ENCODE measurements at places on chromosomes 7 and 10.

DNA sequence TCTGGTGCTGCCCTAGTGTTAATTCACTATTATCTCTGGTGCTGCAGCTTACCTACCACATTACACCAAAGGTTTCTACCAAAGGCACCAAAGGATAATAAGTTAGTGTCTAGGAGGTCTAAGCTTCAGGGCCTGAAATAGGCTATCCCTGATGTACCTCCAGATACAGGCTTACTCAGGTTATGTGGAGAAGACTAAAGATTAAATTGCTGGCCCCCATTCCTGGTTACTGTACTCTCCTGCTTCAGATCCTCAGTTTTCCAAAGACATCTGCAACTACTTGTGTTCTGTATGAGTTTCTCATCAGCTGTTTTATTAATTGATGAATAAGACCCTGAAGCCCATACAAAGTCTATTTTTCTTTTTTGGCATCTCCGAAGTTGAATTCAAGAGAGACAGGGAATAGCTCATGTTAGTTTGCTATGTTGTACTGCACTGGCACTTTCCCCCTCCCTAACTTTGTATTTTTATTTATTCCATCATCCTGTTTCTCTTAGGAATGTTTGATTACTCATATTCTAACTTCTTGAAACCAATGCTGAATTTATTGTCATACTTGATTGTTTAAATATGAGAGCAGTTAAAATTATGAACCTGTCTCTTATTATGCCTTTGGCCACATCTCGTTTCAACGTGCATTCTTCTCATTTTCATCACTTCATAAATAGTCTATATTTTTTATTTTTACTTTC lies 85.9 kb downstream of the PON1 start:
- DNase-seq: no peak

DNA sequence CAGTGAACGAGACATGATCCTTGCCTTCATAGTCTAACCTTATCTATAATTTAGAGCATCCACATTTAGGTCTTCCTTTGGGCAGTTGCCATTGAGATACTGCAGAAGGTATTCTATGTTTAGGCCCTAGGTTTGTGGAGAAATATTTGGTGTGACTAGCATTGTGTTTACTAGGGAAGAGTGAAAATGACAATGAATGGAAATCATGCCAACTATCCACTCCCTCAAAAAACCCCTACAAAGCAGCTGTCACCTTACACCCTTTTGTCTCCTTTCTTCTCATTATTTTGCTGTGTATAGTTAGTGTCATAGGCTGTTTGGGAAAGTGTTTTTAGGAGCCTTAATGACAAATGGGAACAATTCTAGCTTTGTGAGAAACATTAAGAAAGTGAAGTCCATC lies 3.2 kb downstream of the CCNJ start:
- no peak for DNase-seq

- DNase-seq: no peak
These were observed 21.1 kb downstream of the MICALL2 start for GRCh38 chr7:1438208-1438607.

DNA sequence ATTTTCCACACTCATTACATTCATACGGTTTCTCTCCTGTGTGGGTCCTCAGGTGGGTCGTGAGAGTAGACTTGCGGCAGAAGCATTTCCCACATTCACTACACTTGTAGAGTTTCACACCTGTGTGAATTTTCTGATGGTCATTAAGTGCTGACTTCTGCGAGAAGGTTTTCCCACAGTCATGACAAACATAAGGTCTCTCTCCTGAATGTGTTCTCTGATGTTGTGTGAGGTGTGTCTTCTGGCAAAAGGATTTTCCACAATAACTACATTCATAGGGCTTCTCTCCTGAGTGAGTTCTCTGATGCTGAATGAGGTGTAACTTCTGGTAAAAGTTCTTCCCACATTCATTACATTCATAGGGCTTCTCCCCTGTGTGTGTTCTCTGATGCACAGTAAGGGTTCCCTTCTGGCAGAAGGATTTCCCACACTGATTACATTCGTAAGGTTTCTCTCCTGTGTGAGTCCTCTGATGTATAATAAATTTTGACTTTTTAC lies 15.1 kb downstream of the ZNF12 start:
- no peak for DNase-seq

- DNase-seq: no peak
These were observed 857 bp downstream of the INTS15 start for GRCh38 chr7:6590645-6591110.

DNA sequence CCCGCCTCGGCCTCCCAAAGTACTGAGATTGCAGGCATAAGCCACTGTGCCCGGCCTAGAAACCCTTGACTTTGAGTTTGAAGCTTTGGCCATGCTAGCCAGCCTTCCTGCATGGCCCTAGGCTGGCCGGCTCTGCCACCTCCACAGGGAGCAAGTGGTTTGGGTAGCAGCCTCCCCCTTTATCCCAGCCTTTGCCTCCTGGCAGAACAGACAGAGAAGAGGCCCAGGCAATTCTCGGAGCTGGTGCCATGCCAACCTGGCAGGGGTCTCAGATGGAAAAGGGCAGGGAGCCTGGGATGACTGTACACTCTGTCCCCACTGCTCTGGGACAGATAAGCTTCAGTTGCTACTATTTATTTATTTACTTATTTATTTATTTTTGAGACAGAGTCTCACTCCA lies 39.4 kb downstream of the SRRM3 start:
- DNase-seq: no peak

DNA sequence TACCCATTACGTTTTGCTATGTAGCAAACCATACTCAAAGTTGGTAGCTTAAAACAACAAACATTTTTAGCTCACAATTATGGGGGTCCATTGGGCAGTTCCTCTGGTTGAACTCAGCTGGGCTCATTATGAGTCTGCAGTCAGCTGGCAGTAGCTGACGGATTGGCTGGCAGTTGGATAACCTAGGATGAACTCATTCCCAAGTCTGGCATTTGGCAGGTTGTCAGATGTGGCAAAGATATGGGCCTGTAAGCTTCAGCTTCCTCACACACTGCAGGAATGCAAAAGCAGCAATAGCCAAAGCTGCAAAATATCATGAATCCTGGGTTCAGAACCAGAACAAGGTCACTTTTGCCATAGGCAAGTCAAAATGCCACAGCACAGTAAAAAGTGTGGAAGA lies 412.2 kb upstream of the SORCS1 start:
- DNase-seq: no peak

- DNase-seq: no peak
These were observed 73.8 kb downstream of the CUL1 start for GRCh38 chr7:148772297-148773089.

- no peak for DNase-seq
These were observed 123.9 kb downstream of the SEMA3C start for GRCh38 chr7:80794631-80795573.

DNA sequence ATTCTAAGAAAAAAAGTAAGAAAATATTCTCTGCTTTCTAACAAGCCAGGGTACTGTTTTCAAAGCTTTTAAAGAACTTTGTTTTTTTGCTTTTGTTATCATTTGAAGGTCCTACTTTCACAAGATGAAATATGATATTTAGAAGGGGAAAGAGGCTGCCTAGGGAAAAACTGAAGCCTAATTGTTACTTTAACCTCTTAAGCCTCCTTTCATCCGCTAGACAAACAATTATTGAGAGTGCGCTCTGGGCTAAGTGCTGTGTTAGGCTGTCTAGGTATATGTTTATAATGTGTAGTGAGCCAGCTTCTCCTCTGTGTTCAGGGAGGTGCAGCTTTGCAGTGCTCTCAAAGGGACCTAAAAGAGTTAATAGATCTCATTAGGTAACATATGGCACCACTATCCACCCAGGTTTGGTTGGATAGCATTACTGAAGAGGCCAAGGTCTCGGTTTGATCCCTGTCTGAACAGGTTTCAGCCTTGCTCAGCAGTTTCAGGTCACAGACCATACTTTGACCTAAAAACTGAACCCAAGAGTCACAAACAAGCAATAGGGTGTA lies 17.9 kb downstream of the PDK4 start:
- DNase-seq: no peak

GRCh38 chr10:5616836-5617235 lies 49.6 kb downstream of the ASB13 start:
- DNase-seq: no peak

GRCh38 chr10:78862328-78862640 lies 206.5 kb upstream of the ZMIZ1 start:
- DNase-seq: no peak

- no peak for DNase-seq
These were observed 104.3 kb downstream of the TYW1 start for GRCh38 chr7:67100956-67101361.

DNA sequence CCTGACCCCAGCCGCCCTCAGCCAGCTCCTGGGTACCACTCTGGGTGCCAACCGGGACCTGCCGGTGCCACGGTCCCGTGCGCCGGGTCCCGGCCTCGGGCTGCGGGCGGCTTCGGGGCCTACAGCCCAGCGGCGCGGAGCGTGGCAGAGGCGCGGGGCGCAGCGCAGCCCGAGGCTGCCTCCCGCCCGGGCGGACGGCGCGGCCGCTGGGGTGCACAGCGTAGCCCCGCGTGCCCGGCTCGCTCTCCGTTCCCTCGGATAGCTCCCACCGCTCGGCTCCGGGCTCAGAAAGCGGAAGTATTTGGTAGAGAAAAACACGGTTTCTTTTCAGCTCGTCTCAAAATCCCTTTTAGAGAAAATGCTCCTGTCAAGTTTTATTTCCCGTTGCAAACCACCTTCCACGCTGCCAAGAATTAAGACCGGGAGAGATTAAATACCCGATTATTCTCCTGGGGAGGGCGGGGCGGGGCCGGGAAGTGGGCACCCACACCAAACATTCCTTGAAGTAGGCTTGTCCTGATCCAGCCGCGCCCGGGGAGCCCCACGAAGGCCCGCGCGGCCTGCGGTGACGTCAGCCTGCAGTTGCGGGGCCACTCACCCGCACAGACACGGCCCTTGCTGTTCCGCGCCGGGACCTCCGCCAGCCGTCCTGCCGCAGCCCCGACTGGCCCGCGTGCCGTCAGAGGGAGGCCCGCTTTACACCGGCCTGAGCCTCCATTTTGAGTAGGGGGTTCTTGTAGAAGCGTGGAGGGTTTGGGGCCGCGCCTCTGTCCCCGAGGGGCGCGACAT lies 7.2 kb downstream of the HOXA13 start:
- no peak for DNase-seq

- no peak for DNase-seq
These were observed 256.3 kb upstream of the KLF14 start for GRCh38 chr7:130990178-130990832.

GRCh38 chr10:1182280-1183032 lies 126.3 kb downstream of the WDR37 start:
- no peak for DNase-seq

DNA sequence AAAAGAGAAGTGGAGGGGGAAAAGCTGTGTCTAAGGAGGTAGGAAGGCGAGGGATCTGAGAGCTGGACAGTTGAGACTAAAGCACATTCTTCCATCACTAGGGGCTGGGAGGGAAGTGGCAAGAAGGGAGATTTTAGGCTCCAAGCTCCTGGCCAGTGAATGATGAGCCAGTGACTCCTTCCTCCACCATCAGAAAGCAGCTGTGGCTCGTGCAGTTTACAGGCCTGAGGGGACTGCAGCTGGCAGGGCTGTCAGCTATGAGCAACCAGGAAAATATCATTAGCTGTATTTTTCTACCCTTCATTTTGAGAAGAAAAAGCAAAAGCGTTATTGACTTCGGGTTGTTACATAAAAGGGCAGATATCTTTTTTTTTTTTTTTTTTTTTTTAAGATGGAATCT lies 60.7 kb downstream of the GPAM start:
- no peak for DNase-seq

DNA sequence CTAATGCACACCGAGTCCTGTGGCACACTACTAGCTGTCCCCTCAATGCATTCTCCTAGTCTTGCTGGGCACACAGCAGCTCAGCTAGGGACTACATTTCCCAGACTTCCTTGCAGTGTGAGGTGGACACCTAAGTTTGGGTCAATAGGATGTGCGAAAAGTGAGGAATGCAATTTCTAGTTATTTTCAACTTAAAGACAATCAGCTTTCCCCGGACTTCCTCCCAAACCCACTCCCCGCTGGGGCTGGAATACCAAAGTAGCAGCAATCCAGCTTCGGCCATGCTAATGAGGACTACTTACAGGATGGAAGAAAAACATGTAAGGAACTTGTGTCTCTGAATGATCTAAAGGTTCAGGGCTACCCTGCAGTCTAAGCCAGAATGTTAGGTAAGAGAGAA lies 286.4 kb upstream of the LRRN3 start:
- no peak for DNase-seq

- no peak for DNase-seq
These were observed 22.2 kb downstream of the ARHGAP21 start for GRCh38 chr10:24701447-24701846.

DNA sequence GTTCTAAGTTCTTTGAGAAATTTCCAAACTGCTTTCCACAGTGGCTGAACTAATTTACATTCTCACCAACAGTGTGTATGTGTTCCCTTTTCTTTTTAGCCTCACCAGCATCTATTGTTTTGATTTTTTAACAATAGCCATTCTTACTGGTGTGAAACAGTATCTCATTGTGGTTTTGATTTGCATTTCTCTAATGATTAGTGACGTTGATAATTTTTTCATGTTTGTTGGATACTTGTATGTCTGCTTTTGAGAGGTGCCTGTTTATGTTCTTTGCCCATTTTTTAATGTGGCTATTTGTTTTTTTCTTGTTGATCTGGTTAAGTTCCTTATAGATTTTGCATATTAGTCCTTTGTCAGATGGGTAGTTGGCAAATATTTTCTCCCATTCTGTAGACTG lies 191.4 kb downstream of the AGMO start:
- DNase-seq: no peak

- DNase-seq: no peak
These were observed 717.3 kb downstream of the XPNPEP1 start for GRCh38 chr10:109205929-109206585.

GRCh38 chr7:17126413-17127268 lies 171.8 kb upstream of the AHR start:
- no peak for DNase-seq

DNA sequence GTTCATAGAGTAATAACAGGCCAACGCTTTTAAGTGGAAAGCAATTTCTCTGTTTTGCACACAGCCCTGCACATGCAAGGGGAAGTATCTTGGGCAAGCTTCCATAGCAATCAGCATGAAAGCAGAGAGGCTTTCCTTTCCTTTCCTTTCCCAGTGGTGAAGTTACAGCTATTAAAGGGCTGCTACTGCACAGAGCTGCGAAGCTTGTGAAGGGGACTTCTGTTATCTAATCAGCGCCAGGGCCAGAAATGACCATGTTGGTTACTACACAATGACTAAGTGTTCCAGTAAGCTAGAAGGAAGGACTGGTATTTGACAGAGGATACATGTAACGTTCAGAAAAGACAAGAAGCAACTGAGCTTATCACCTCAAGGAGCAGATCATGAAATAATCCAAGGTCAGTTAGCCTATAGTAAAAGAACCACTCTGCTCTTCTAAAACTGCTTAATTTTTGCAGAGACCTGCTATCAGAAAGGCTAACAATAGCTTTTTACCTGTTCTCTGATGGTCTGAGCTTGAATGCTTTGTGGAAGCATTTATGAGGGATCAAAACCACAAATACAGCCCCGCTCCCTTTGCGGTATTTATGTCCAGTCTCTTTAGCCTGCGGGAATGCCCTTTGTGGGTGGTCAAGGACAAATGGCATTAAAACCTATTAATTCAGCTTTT lies 45.9 kb downstream of the SGMS1 start:
- no peak for DNase-seq

- DNase-seq: no peak
These were observed 706 bp downstream of the TBATA start for GRCh38 chr10:70784471-70784870.

- no peak for DNase-seq
These were observed 229.5 kb upstream of the FZD1 start for GRCh38 chr7:91034459-91035368.

Data from T-helper 9 cell (primary cell).